Activated T-cell treated with anti-CD3 and anti-CD28 coated beads for 24 hours (primary cell): ENCODE measurements at places on chromosomes 5 and 9.

DNA sequence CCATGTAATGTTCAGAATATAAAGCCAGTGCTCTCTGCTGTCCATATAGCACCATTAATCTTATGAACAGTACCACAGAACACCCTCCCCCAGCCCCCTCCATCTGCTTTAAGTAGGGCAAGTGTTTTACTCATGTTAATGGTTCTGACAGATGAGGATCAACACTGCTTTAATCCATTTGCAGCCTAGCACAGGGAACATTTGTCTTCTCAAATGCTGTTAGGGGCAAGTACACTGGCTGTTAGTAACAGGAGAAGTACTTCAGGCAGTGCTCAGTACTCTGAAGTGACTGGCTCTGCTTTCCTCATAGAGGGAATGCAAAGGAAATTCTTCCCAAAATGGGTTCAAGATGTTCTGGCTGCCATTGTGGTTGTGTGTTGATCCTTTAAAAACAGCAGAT, 202.6 kb downstream of the DCP2 start:
- no peak for DNase-seq

DNA sequence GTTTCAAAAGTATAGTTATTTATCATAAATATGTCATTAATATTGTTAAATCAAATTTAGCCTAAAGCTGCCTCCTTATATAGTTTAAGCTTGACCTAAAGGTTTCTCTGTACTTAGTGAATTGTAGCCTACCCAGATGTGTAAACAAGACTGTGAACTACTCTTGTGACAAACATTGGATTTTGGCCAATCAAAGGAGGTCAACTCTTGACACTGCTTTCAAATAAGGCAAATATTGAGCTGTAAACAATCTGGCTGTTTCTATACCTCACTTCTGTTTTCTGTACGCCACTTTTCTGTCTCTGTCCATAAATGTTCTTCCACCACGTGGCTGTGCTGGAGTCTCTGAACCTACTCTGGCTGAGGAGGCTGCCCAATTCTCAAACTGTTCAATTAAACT, 51.2 kb downstream of the FXN start:
- DNase-seq = no peak

GRCh38 chr5:53048248-53048647, 59.1 kb downstream of the ITGA2 start:
- DNase-seq = no peak

GRCh38 chr5:72140711-72141110, 33.4 kb downstream of the MAP1B start:
- DNase-seq = no peak

- DNase-seq = no peak
Observed at GRCh38 chr5:153470736-153471135, 19.7 kb upstream of the GRIA1 start.

GRCh38 chr5:66438087-66438486, 158.1 kb upstream of the MAST4 start:
- no peak for DNase-seq

GRCh38 chr5:3122216-3122615, 370.7 kb upstream of the IRX2 start:
- no peak for DNase-seq

DNA sequence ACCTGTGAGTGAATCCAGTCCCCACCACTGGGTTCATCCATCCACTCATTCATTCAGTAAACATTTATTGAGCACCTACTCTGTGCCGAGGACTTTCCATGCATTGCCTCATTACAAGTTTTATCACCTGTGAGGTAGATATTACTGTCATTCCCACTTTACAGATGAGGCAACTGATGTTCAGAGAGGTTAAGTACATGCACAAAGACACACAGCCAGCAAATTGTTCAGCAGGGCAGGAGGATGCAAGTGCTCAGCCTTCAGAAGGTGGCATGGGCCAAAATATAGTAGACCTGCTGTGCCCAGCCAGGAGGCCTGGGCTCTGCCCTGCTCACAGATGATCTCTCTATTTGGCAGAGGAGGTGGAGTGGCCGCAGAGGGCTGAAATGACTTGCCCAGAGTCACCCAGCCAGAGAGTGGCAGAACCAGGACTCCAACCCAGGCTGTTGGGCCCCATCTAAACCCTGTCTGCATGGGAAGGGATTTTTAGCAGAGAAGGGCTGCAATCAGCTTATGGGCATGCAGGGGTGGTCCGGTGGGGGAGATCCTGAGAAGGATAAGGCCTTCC, 7.6 kb upstream of the NEURL1B start:
- no peak for DNase-seq

GRCh38 chr5:151707567-151707966, 20.9 kb upstream of the SPARC start:
- no peak for DNase-seq

DNA sequence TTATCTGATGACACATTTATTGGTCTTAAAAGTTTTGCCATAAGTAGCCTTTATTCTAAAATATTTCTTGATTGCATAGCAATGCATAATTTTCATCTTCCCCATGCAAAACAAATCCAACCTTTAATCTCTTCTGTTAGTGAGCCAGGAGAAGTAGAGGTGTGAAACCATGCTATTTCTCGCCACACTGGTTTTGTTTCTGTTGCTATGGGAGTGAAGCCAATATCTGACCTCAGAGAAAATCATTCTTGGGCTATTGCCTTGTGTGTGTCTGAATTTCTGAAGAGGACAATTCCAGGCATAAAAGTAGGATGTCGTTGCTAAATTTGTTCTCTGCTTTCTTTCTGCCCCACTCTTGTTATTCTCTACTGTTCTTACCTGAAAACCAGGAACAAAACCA, 183.6 kb downstream of the PTTG1 start:
- no peak for DNase-seq

DNA sequence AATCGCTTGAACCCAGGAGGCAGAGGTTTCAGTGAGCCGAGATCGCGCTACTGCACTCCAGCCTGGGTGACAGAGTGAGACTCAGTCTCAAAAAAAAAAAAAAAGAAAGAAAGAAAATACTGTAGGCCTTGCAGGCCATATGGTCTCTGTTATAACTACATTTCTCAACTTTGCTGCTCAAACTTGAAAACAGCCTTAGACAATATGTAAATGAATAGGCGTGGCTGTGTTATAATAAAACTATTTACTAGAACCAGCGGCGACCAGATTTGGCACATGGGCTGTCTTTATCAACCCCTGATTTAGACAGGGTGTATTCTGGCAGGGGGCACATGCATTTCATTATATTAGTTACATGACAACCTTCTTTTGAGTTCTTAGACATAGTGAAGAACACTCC, 130.0 kb downstream of the C9orf152 start:
- DNase-seq = no peak

DNA sequence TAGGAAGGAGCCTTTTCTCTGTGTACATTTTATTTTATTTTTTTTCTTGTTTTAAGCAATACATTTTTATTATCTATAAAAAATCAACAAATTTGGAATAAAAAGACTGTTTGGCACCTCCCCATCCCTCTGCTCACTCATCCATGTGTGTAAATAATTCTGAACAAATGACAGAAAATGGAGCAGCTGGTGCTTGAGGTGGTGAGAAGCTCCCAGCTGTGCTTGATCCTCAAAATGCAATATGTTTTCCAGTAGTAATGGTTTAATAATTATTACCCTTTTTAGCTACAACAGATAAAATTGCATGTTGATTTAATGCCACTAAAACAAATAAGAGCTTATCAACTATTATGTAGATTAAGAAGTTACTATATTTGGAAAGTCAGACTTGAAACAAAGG, 132.5 kb downstream of the CDH18 start:
- no peak for DNase-seq

GRCh38 chr9:8717146-8717545, 917.6 kb upstream of the DMAC1 start:
- DNase-seq = no peak

DNA sequence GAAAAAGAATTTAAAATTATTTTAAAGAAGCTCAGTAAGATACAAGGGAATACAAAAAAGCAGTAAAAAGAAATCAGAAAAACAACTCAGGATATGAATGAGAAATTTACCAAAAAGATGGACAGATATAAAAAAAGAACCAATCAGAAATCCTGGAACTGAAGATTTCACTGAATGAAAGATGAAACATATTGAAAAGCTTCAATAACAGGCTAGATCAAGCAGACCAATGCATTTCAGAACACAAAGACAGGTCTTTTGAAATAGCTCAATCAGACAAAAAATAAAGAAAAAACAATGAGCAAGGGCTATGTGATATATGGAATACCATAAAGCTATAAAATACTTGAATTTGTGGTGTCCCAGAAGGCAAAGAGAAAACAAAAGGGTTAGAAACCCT, 322.6 kb upstream of the POU5F2 start:
- DNase-seq = no peak

DNA sequence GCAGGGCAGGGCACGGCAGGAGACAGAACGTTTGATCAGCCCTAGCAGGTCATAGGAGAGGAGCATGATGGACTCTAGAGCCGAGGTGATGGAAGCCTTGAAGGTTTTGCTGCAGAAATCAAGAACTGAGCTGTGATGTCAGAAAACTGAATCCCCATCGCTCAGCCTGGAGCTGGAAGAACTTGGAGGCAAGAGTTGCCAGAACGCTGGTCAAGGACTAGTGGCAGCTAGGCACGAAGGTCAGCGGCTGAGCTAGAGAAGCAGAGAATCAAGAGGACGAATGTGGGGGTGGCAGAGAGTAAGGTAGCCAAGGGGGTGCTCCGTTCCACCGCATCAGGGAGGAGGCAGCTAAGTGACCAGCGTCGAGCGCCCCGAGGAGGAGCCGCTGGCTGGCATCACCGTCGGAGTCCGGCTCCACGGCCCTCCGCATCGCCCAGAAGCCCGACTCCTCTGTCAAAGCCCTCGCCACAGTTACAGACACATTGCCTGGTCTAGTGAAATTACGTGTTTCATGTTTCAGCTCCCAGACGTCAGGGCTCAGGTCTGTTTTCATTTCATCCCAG, 1.2 kb upstream of the GALNT10 start:
- DNase-seq = no peak

- DNase-seq = no peak
Observed at GRCh38 chr5:177269976-177270375, 33.5 kb downstream of the RAB24 start.

GRCh38 chr5:54344653-54345052, 34.3 kb upstream of the ARL15 start:
- DNase-seq = no peak

DNA sequence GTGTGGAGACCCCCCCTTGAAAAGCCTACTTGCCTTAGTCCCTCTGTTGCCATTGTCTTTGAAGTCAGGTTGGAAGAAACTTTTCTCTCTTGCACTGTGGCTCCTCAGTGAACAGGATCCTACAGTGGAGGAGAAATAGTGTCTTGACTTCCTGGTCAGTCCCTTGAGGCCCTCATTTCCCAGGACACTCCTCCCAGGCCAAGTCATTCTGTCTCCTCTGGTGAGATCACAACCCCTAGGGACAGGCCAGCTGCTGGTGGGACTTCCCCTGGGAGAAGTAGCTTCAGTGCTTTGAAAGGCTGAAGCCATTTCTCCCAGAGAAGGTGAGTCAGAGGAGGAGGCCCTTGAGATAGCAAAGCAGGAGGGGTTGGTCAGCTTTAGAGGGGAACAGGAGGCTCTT, 10.1 kb upstream of the GRIA1 start:
- no peak for DNase-seq
